H7 (cell line): ENCODE measurements at places on chromosomes 4 and X. TPM values are rescaled to one million over a fixed set of nuclear protein-coding genes. Genes with fewer than 3 reads are reported as not detected.

TCEAL7 gene
- 4.5 and 6.5 TPM in 2 replicates for total RNA-seq

HSFX3 gene
- total RNA-seq: not detected in 2 replicates

MAGEB17 gene
- total RNA-seq: 0.21 and 0.33 TPM in 2 replicates

PGRMC1 gene
- total RNA-seq: 247 and 254 TPM in 2 replicates

MAGED4 gene
- total RNA-seq: 54.0 and 69.7 TPM in 2 replicates

ACE2 gene
- total RNA-seq: 0.44 and 0.45 TPM in 2 replicates

RRAGB gene
- 6.1 and 9.0 TPM in 2 replicates for total RNA-seq

DNA sequence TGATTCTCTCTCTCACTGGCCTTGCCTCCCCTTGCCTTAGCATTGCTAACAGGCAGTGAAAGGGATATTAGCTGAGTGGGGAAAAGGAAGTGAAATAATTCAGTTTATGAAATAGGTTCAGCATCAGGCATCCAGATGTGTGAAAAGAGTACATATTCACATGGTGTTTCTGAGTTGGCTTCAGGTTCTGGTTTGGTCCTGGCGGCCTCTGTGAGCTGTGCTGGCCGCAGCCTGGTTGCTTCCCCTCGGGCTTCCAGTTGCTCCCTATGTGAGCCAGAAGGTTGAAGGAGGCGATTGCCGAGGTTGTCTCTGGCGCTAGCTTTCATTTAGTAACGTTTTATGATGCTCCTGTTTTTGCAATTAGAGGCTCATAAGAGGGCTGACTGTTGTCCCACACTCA lies 99.1 kb upstream of the TLR2 start:
- no peak for DNase-seq

DNA sequence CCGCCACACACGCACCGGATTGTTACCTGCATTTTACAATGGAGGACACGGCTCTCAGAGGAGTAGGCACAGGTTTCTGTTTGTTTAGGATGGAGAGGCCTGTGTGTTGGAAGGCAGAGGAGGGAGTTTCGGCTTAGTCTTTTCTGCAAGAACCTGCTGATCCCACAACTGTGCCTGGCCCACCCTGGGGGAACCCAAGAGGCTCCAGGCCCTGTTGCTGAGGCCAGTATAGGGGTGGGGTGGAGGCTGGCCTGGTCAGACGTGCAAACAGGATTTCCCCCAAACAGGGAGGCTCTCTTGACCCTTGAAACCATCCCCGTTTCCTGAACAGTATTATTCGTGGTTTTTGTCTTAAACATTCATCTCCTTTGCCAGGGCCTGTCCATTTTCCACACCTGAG lies 772 bp upstream of the SLC49A3 start:
- DNase-seq: no peak

GRCh38 chr4:184763150-184763780 lies 29.4 kb upstream of the CENPU start:
- no peak for DNase-seq

GRCh38 chr4:93261207-93261606 lies 567.3 kb upstream of the ATOH1 start:
- no peak for DNase-seq

GRCh38 chrX:9298221-9298620 lies 166.6 kb upstream of the TBL1X start:
- DNase-seq: no peak

DNA sequence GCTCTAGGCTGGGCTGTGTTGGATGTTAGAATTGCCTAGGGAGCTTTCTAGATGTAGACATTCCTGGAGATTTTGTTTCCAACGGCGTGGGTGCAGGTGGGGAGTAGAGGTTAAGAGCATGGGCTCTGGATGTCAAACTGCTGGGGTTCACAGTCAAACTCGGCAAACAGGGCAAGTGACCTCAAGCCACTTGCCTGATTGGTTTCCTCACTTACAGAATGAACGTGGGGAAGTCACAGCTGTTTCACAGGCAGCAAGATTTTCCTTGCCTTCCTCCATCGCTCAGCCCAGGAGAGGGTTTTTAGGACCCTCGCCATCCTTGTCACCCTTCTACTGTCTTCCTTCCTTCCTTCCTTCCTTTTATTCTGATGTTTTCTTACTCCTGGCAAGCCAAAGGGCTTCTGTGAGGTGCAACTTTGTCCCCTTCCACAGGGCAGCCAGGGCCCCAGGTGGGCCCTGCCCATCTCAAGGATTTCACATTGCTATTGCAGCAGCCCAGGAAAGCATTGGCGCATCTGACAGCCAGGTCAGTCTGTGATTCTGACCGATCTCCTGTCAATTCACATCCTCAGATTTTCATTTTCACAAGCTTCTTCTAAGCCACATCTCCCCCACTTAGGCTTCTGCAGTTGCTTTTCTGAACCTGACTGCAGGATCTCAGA lies 7.0 kb downstream of the RTL5 start:
- no peak for DNase-seq

GRCh38 chr4:100722866-100723459 lies 205.1 kb upstream of the EMCN start:
- no peak for DNase-seq

GRCh38 chrX:100871594-100872560 lies 2.3 kb downstream of the NOX1 start:
- no peak for DNase-seq

GRCh38 chrX:17692709-17693346 lies 44.5 kb upstream of the SCML1 start:
- peak; percentile 39 for DNase-seq

GRCh38 chr4:17187003-17187402 lies 288.6 kb upstream of the LDB2 start:
- DNase-seq: peak; percentile 10

DNA sequence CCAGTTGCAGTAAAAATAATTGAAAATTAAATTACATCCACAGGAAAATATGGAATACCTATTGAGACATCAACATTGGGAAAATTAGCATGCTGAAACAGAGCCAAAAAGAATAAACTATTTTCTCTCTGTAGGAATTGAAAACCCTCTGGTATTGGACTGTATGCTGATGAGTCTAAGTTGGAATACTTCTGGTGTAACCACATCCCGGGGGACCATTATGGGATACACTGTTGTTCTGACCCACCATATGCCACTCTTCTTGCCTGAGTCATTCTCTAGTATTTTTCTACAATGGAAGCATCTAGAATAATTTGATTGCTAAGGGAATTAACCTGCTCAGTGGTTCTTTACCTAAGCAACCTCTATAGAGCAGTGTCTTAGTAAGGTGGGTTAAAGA lies 640.7 kb upstream of the AGA start:
- DNase-seq: no peak

DNA sequence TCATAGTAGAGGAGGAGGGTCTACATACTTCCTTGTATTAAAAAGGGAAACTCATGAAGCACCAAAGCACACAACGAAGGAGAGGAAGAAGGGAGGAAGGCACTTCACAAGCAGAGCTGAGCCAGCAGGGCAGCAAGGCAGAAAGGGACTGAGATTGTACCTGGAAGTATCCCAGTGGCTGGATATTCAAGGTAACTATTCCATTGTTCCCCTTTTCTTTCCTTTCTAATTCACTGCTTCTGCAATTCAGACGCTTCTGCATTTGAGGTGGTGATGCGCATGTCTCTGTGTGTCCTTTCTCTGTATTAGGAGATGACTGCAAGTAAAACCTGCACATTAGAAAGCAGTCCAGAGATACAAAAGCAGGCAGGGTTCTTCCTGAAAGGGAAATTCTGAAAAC lies 54.9 kb downstream of the UBQLN2 start:
- peak; percentile 3 for DNase-seq

- no peak for DNase-seq
Observed at GRCh38 chrX:15834827-15835595, 19.6 kb downstream of the AP1S2 start.

DNA sequence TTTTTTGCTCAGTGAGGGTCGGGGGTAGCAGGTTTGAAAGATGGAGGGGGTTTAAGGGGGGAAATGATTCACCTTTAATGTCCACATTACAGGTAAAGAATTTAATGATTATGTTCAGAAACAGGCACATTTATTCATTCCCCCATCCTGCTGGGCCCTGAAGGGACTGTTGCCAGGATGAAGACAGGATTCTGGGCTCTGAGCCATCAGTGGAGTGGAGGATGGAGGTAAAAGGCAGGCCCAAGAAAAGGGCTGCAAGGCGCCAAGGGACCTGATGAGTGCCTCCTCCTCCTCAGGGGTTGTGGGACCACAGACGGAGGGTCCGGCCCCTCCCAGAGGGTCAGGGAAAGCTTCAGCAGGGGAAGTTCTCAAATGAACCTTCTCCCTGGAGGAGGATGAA lies 40.4 kb upstream of the PROM1 start:
- no peak for DNase-seq

DNA sequence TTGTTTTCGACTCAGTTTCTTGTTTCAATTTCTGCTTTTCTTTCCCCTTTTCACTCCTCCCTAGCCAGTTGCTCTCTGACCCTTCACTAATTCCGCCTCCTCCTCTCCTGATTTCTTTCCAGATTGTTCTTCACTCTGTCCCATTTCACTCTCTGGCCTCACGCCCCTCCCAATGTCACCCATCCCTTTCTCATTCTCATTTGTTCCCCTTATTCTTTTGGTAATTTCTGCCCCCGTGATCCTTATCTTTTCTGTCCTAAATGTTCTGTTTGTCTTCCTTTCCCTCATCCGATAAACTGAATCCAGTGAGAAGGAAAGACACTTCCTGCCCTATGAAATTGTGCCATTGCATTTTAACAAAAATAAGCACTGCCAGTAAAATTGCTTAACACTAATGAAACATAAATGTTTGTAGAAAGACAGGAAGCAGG lies 94.5 kb upstream of the RASGEF1B start:
- DNase-seq: no peak

GRCh38 chr4:74005528-74005927 lies 7.1 kb upstream of the CXCL5 start:
- no peak for DNase-seq
